G401 (cell line): ENCODE measurements at places on chromosomes 3 and 15. TPM values are rescaled to one million over a fixed set of nuclear protein-coding genes. Genes with fewer than 3 reads are reported as not detected.

Gene STRA6
- total RNA-seq = 17.2 and 23.9 TPM in 2 replicates

Gene MBD4
- total RNA-seq = 14.0 and 18.9 TPM in 2 replicates

Gene POPDC2
- total RNA-seq = 0.06 TPM in 1 of 2 replicates, not detected in the other

Gene PRR20G
- not detected in 2 replicates for total RNA-seq

Gene MRAS
- total RNA-seq = 37.5 and 37.9 TPM in 2 replicates

Gene TMEM212
- not detected in 2 replicates for total RNA-seq

Gene GOLGA8H
- total RNA-seq = not detected in 2 replicates

DNA sequence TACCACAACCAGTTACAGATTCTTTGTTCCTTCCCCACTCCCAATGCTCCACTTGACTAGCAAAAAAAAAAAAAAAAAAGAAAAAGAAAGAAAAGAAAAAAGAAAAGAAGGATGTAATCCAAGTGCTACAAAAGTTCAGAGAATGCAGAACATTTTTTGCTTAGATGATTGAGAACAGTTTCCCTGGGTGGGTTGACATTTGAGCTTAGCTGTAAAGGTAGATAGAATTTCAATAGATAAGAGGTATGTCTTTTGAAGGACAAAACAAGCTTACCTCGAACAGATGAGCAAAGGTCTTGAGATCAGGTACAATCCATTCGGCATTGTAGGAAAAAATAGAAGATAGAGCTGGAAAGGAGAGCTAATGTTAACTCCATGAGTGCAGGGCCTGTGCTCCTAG, 344.6 kb upstream of the NECTIN3 start:
- no peak for DNase-seq

DNA sequence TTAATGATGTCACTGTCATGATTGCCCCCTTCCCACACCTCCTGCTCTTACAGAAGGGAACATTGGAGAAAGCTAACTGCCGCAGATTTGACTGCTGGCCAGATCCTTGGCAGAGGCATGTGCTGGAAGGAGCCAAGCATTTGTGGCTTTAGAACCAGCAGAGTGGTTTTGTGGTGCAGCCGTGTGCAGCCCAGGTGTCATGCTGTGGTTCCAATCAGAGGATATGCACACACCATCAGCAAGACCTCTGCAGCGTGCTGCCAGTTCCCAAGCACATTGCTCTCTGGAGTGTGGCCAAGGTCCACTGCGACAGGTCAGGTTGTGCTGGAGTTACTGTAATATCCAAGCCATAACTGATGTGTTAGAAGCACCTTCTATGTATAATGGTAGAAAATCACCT, 61.6 kb downstream of the OTOL1 start:
- DNase-seq = peak; percentile 68

DNA sequence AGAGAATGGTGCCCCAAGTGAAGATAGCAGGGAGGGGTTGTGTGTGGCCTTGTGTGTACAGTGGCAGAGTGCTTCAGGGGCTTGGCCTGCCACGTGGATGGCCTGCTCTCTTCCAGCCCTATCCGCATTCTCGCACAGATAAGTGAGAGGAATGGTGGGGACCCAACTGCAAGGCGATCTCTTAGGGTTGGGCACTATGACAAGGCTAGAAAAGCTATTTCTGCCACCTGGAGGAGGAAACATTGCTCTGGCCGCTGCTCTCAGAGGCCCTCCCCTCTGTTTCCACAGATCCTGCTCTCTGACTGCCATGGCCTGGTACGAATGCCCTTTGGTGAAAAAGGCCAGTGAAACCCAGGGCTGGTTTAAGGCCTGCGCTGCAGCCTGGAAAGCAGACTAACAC, 20.6 kb downstream of the EEFSEC start:
- no peak for DNase-seq

DNA sequence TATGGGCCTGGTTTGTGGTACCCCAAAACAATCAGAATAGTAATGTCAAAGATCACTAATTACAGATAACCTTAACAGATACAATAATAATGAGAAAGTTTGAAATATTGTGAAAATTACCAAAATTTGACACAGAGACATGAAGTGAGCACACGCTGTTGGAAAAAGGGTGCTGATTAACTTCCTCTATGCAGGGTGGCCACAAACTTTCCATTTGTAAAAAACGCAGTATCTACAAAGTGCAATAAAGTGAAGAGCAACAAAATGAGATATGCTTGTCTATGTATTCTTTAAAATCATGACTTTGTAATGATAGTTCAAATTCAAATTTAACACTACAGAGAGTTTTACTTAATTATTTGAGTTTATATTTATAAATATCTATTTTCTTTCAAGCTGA, 7.6 kb upstream of the TIGIT start:
- DNase-seq = no peak

DNA sequence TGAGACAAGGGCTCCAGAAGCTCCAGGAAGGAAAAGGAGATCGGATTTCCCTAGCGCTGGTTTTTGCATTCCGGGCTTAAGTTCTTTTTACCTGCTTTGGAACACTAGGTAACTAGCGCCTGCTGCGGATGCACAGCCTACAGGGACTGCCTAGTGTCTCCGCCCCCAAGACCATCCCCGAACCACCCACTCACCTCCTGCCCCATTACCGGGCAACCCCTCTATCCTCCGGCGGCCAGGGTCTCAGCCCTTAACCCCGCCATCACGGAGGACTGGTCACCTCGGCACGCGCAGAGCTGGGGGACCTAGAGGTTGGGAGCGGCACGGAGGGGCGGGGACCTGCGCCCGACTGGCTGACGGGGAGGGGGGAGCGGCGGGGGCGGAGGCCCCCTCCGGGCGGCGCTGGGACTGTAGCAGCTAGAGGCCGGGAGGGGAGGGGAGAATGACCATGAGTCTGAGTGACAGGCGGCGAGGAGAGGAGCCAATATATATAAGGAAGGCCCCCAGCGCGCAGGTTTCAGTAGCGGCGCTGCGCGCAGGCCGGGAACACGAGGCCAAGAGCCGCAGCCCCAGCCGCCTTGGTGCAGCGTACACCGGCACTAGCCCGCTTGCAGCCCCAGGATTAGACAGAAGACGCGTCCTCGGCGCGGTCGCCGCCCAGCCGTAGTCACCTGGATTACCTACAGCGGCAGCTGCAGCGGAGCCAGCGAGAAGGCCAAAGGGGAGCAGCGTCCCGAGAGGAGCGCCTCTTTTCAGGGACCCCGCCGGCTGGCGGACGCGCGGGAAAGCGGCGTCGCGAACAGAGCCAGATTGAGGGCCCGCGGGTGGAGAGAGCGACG, at the start of gene DLL4:
Gene DLL4 (plus strand): TSS at position 520 of the 839 bp plus-strand sequence. CDS start 329 bp downstream, outside the sequence.
- DNase-seq = peak; percentile 69

DNA sequence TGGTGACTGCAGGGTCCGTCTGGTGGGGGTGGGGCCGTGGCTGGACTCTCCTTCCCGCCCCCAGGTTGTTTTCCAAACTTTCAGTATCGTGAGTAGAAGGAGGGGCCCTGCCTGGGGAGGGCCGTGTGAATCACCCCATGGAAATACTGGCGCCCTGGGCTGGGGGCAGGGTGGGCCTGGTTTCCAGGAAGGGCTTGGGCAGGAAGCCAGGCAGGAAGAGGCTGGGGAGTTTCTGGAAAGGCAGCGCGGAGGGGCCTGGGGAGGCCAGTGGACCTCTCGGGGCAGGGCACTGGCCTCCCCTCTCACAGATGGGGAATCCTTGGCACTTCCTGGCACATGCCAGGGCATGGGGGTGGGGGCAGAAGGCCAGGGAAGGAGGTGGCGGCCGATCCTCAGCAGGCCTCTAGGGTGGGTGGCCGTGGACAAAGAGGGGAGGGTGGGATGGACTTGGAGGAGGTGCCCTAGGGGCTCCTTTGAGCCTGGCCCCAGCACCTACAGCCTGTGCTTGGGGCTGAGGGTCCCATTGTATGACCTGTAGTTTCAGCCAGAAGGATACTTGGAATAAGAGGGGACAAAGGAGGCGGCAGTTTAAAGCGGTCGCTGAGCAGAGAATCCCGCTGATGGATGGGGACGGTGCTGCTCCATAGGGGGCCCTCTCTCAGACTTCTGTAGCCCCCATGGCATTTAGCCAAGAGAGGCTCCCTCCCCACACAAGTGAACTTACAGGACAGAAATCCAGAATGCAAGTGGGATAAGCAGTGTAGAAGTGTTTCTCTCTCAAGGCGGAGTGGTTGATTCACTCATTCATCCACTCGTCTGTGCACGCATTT, 56.5 kb upstream of the GATA2 start:
- no peak for DNase-seq

DNA sequence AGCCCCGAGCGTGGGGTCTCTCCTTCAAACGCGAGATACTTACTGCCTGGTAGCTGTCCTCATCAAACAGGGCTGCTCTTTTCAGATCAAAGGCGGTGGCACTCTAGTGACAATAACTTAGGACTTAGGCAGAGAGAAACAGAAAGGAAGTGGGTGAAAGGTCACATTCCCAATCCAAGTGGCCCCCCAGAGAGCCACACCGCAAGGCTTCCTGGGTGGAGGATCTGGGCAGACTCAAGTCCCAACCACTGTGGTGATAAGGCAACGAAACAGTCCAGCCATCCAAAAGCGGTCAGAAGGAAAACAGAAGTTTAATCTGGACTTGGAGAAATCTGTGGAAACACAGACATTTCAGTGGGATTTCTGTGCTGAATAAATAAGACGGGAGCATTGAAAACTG, 227.2 kb downstream of the ADAMTS17 start:
- DNase-seq = no peak

DNA sequence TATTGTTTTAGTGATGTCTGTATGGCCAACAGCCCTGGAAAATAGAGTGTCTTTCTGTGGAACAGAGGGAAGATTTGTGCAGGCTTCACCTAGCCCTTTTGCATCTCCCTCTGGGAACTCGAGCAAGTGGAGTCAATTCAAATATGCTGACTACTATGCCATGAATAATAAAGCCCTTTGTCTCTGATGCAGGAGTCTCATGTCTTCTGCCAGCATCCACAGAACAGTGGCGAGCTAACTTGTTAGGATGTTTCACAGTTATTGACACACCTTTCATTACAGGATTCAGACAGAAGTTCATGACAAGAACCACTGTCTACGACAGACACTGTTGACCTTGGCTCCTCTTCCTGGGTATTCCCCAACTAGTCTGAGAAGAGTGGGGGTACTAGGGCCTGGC, 15.6 kb upstream of the CCDC54 start:
- DNase-seq = no peak

DNA sequence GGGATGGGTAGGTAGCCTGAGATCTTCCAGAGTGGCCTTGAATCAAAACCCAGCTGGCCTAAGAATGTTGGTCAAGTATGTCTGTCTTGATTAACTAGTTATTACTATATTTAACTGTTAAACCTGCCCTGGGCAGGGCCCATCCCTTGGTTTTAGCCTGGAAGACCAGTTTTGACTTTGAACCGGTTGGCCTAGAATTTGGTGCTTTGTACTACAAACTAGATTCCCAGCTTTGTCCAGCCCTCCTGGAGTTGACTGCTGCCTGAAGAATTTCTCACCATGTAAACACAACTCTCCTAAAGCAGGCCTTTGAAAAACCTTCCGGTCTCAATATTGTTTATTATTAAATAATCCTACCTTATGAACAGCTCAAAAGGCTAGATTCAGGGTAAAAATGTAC, 16.0 kb downstream of the C15orf62 start:
- DNase-seq = no peak

GRCh38 chr3:41144631-41145030, 54.7 kb upstream of the CTNNB1 start:
- peak; percentile 93 for DNase-seq

DNA sequence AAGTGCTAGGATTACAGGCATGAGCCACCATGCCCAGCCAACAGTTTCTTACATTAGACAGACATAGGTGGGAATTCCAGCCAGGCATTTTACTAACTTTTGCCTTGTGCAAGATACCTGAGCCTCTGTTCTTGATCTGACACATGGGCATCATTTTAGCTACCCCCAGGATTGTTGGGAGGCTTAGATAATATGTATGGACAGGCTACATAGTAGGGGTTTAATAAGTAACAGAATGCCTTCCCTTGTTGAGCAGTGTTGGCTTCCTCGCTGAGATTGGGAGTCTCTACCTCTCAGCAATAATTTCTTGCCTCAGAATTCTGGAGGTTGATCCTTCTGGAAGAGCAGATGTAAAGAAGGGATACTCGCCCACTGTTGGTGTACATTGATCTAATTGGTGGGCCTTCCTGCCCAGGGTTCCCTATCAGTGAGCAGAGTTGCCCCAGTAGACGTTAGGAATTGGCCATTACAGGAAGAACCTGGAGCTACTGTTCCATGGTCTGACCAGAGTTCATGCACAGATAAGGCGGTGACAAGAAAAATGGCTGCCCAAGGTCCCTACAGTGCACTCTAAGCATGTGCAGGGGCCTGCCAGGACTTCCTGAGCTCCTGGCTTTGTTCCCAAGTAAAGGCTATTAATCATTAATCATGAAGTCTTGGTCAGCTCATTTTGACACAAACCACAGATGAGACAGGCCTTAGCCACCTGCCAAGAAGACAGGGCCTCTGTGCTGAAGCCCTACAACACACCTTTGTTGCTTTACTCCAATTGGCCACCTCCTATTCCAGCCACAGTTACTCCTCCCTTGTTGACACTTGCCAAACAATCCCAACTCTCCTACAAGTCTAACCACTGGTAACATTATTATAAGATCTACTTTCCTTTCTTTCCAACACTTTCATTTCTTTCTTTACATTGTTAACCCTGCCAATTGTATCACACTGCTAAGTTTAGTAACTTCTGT, 5.0 kb upstream of the IL17RE start:
- no peak for DNase-seq

GRCh38 chr3:147816752-147817151, 407.6 kb downstream of the ZIC1 start:
- no peak for DNase-seq

DNA sequence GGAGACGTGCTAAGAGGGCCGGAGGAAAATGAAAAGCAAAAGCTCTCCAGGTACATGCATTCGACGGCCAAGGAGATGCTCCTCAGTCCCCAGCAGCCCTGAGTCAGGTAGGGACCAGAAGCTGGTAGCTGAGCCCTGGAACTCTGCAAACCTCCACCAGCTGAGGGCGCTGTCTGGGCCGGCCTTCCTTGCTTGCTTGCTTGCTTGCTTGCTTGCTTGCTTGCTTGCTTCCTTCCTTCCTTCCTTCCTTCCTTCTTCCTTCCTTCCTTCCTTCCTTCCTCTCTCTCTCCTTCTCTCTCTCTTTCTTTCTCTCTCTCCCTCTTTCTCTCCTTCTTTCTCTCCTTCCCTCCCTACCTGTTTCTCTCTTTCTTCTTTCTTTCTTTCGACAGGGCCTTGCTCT, 94.6 kb upstream of the RASGRF1 start:
- no peak for DNase-seq

DNA sequence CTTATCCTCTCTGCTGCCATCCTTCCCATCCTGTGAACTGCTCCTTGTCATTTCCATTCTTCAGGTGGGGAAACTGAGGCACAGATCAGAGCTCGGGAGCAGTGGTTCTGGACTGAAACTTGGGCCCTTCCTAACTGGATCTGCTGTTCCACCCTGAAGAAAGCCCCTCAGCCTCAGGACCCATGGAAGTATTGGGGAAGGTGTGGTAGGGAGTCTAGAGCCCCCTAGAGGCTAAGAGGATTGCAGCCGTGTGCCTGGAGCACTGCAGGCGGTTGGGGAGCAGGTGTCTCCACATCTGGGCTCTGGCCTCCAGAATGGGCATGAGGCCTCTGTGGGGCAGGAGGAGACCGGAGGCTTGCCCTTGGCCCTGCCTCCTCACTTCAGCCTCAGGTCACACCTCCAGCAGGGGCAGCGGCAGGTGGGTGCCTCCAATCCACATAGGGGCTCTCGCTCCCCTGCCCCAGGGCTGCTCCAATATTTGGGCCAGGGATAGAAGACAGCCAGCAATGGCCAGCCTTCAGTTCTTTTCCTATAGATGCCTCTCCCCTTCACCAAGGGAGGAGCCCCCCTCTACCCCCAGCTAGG, 28.1 kb downstream of the DNAJB8 start:
- no peak for DNase-seq
